ENCODE measurements at places on chromosomes 7 and 10.

GRCh38 chr7:136016649-136017395 is 39.7 kb upstream of the MTPN start:
- no peak for DNase-seq

- DNase-seq, result no peak
These were observed 257.8 kb upstream of the GNAI1 start for GRCh38 chr7:79876848-79877252.

GRCh38 chr7:68458010-68458908 is 1140.0 kb upstream of the AUTS2 start:
- DNase-seq, result no peak

GRCh38 chr10:5466451-5467206 is 32.7 kb downstream of the CALML5 start:
- DNase-seq, result no peak

GRCh38 chr7:105438254-105438653 is 49.5 kb upstream of the SRPK2 start:
- DNase-seq, result no peak

DNA sequence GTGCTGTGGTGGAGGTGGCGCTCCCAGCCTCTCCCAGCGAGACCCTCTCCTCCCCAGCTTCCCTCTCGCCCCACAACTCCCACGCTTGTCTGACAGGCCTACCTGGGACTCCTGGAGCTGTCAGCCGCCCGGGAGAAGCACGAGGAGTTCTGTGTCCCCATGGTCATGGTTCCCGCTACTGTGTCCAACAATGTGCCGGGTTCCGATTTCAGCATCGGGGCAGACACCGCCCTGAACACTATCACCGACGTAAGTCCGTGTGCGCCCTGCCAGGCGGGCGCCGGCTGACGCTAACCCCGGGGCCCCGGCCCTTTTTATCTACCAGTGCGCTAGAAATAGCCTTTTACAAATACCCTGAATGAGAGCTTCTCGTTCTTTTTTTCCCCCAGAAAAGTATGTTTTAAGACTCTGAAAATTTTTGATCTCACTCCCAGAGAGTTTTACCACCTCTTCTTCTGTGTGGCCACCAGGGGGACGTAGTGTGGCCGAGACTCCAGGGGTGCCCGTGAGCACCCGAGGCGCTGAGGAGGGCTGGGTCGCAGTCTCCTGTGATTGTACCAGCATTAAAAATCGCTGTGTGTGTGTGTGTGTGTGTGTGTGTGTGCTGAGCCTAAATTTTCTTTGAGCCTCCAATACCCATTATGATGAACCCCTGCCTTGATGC is 52.6 kb downstream of the PFKP start:
- DNase-seq, result no peak

DNA sequence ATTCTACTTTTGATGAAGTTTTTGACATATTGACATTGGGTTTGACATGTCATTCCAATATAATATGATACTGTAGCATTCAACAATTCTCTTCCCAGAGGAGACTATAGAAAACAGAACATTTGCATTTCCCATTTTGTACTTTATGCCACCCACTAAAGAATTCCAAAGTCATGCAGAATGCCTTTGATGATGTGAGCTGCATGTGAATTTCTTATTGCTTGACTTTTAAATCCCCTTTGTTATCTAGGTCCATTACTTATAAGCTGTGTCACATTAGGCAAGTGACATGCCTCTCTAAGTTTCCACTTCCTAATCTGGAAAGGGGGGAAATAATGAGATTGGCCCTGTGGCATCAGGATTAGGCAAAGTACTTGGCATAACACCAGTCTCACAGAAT is 436.7 kb downstream of the AUTS2 start:
- no peak for DNase-seq

DNA sequence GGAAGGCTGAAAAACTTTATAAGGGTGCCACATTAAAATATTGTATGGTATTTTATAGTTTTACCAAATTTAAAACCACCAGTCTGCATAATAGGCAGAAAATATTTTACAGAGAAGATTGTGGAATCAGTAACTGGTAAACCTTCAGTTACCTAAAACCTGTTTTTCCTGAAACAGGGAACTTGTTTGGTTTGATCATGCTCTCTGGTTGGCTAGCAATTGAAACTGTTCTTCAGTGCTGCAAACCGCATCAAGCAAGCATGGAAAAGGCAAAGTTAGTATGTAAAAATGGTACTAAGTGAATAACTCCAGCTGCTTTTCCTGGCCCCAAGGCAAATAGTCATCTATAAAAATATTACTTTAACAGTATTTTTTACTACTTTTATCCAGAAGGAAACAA is 316.9 kb upstream of the LRRN3 start:
- no peak for DNase-seq

DNA sequence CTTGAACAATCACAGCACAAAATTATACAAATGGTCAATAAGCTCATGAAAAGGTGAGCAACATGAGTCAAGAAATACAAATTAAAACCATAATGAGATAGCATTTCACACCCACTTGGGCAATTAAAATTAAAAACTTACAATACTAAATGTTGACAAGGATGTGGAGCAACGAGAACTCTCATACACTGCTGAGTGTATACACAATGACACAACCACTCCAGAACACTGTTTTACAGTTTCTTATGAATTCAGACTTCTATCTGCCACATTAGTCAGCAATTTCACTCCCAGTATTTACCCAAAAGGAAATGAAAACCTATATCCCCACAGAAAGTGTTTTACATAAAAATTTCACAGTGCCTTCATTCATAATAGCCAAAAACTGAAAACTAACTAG is 31.1 kb downstream of the GDI2 start:
- no peak for DNase-seq

GRCh38 chr10:31347705-31348104 is 28.7 kb downstream of the ZEB1 start:
- DNase-seq, result no peak

GRCh38 chr7:102467581-102468477 is 3.0 kb downstream of the LRWD1 start:
- DNase-seq, result no peak

DNA sequence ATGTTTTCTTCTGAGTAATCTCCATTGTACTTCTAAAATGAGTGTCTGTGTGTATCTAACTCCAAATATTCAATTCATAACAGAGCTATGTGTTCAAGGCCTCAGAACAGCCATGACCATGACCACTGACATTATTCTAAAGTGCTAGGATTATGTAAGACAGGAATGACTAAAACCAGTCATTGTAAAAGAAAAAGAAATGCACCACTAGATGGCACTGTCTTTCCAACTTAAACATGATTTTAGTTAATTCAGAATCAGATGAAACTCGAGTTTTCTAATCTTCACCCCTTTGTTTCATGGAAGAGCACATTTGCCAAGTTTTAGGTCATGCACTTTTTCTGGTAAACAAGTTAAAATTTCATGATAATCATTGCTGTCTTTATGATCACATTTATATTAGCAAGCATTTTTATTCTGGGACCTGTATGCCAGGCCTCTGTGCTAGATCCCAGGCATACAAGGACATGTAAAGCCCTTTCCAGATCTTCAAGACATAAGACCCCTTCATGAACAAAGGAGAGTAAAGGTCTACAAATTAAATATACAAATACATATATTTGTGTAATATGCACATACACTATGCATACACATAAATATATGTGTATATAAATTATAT is 26.1 kb upstream of the RSU1 start:
- DNase-seq, result peak; percentile 75

GRCh38 chr7:113548561-113548960 is 370.2 kb downstream of the PPP1R3A start:
- DNase-seq, result no peak

DNA sequence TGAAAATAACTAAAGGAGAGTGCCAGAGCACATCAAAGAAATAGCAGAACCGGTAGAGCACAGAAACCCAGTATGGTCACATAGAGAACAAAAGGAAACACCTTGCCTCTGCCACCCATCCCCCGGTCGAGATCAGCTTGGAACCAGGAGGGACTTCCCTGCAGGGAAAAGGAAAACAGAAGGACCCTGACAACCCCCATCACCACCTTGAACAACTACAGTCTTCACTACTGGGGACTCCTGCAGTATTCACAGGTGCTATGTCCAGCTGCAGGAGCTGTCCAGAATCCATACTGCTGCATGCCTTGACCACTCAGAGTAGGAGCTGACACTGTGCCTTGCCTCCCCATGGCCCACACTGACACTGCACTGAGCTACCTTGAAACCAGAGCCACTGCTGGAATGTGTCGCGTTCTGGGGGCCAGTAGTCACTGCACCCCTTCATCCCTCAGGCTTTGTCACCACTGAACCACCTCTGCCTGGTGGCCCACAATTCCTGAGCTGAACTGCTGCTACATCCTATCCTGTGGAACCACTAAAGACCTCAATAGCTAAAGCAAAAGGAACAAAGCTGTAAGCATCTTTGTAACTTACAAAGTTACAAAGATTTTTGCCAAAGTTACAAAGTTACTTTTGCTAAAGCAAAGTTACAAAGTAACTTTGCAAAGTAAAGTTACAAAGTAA is 66.8 kb downstream of the TRIL start:
- DNase-seq, result no peak

- DNase-seq, result no peak
These were observed 27.1 kb downstream of the RBM17 start for GRCh38 chr10:6115824-6116350.

GRCh38 chr10:96250349-96250748 is 21.0 kb downstream of the BLNK start:
- no peak for DNase-seq

DNA sequence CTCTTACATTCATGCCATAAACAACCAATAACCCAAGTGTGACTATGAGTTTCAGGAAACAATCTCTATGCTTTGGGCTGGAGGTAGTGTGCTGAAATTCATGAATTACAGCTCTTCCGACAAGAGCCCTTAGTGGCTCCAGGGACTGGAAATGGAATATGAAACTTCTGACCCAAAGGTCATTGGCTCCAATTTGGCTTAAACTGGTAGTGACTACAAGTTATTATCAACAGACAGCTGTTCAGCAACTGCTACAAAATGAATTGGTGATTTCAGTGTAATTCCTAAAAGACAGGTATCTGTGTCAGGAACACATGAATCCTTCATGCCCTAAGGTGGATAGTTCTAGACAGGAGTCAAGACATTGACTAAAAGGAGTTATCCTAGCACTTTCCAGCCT is 745.4 kb downstream of the PHTF2 start:
- DNase-seq, result no peak

DNA sequence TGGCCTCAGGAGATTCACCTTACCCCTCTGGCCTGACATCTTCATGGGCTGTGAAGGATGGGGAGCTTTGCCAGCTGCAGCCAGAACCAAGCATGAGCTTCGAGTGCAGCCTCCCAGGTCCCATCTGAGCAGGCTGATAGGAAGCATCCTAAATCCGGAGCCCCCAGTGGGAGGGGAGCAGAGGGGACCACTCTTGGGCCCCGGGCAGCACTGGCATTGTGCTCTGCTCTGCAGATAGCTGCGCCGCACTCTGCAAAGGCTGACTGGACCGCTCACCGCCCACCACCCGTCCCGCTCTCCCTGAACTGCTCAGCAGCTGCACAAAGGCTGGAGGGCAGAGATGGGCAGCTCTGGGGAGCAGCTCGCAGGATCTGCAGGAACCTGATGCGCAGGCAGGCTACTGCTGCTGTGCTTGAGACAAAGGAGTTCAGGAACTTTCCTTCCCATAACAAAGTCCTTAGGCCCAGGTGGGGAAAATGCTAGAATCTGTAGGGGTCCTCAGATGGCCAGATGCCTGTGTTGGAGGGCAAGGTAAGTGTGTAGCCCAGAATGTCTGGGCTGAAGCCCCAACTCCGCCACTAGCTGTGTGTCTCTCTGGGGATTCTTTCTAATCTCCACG is 51.8 kb downstream of the ARHGAP22 start:
- no peak for DNase-seq

DNA sequence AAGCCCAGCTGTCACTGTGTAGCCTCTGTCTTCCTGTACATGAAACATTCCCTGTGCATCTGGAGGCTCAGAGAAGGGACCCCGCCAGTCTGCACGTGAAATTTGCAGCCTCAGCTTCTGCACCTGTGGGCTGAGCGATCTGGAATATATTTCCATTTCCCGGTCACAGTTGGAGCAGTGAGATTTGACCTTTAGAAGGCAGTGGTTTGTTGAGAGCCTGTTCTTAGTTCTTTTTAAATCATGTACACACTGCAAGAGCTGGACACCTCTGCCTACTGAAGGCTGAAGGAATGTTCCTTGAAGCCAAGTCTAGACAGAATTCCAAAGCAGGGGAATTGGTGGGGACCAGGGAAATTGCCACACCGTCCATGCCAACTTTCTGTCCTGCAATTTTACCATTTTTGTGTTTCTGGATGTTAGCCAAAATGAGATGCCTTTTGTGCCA is 706.6 kb downstream of the INHBA start:
- DNase-seq, result no peak

DNA sequence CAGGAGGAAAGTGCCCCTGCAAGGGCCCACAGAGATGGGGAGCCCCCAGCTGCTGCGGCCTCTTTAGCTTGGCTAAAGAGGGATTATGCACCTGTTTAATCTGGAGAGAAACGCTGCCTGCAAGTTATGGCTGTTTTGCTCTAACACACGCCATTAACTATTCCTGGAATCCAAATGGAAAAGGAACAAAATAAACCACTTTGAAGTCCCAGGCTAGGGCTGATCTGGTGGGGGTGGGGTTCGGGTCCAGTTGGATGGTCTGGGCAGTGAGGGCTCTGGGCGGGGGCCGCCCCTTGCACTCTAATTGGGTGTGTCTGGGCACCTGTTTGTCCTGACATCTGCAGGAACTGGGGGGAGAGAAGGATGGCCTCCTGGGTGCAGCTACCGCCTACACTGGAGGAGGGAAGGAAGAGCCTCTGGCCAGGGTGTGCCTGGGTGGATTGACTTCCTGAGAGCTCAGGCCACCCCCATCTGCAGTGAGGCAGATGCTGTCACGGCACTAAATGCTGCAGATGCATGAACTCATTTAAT is 300.6 kb downstream of the ZEB1 start:
- peak; percentile 41 for DNase-seq

DNA sequence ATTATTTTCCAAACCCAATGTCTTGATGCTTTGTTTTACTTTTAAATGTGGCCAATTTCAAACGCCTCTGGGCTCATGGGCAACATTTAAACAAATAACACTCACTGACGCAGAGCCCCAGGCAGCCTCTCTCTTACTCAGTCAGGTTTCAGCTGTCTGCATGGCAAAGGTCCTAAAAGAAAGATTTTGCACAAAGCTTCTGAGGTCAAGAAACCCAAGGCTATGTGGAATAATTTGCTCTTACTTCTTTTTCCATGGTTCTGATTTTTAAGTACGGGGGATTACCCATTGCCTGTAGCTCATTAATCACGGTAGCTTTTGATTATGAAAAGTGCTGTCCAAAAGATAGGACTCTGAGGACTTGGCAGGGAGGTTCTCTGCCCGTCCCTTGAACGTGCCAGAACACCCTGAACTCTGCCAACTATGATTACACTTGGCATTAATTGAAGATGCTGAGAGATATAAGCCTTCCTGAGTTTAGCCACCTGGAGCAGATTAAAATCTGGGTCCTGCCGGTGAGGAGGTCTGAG is 14.1 kb upstream of the MSRB2 start:
- DNase-seq, result no peak

GRCh38 chr7:44383566-44383965 is 58.2 kb upstream of the CAMK2B start:
- no peak for DNase-seq

Data from activated CD4-positive, alpha-beta T cell treated with anti-CD3 and anti-CD28 coated beads, Interleukin-2, amount 10 ng/mL, durations not matched to agents 24 days and 14 days (primary cell).